ENCODE measurements at places on chromosomes 7 and 10.

DNA sequence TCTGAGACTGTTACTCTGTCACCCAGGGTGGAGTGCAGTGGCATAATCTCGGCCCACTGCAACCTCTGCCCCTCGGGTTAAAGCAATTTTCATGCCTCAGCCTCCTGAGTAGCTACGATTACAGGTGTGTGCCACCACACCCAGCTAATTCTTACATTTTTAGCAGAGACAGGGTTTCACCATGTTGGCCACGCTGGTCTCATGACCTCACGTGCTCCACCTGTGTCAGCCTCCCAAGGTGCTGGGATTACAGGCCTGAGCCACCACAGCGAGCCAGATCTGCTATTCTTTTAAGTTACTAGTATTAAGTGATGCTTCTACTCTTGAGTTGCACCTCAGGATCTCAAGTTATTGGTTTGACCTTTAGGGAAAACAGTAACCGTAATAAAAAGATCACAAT is 23.0 kb upstream of the KMT2E start:
- no peak for DNase-seq

DNA sequence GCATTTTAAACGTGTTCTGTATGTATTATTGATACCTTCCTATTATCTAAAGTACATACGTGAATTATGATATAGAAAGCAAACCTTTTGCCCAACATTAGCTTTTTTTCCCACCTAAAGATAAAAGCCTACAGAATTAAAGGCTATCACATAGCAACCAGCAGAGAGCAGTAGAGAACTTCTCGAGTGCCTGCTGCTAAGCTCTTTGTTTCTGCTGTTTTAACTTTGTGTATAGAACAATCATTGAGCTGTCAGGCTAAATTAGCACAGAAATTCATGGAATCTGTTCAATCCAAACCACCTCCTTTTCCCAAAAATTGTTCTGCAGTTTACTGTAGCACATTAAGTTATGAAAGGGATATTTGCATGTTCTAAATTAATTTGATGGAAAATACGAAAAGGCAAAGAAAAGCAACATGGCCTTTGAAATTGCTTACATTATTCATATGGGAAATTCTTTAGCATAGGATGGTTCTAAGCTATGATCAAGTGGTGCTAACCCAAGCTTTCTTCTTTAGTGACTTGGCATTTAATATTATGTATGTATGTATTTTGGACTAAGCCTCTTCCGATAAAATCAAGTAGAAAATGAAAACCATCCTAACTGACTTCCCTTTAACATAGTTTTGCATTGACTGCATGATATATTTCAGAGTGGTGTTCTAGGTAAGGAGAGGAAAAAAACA is 1288.5 kb downstream of the GATA3 start:
- DNase-seq: peak; percentile 45

- DNase-seq: no peak
Measured at GRCh38 chr7:5541087-5541992, 117.7 kb upstream of the TNRC18 start.

DNA sequence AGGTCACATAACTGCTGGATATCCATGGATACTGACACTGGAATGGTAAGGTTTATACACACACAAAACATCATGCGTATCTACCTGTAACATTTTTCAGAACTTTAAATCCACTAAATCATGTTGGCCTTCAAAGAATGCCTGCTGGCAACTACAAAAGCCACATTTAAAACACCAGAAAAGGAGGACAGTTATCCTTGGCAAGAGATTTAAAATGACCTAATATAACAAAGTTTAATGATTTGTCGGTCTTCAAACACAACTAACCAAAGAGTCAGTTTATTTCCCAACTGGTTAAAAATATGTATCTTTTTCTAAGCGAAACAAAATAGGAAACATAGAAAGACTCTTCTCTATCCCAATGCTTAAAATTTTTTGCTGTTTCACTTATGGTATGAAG is 24.0 kb downstream of the WAPL start:
- no peak for DNase-seq

- DNase-seq: no peak
Measured at GRCh38 chr7:143265017-143265693, 1.9 kb downstream of the GSTK1 start.

DNA sequence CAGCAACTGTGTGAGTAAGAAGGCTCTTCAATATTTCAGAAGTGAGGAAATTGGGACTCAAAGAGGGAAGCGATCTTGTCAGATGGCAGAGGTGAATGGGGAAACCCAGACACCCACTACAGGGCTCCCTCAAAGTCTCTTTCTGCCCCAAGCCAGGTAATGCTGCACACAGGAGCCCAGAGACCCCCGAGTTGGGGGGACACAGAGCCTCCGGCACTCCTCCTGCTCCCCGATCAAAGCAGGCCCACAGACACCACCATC is 139.4 kb downstream of the TNS3 start:
- DNase-seq: no peak

DNA sequence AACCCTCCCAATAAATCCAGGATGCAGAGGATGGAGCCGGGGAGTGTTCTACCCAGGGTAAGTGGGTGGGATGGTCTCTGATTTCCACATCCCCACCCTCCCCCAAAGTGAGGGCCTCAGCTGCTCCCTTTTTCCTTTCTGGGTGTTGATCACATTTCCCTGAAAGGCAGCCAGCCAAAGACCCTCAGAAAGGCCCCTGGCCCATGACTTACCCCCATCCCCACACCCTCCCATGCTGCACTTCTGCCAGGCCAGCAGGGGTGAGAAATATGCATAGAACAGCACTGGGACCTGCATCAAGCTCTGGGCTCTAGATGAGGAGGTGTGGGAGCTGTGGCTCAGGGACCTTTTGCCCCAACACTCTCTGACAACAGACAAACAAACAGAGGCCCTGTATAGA is 927.3 kb upstream of the ZNF722 start:
- DNase-seq: no peak

DNA sequence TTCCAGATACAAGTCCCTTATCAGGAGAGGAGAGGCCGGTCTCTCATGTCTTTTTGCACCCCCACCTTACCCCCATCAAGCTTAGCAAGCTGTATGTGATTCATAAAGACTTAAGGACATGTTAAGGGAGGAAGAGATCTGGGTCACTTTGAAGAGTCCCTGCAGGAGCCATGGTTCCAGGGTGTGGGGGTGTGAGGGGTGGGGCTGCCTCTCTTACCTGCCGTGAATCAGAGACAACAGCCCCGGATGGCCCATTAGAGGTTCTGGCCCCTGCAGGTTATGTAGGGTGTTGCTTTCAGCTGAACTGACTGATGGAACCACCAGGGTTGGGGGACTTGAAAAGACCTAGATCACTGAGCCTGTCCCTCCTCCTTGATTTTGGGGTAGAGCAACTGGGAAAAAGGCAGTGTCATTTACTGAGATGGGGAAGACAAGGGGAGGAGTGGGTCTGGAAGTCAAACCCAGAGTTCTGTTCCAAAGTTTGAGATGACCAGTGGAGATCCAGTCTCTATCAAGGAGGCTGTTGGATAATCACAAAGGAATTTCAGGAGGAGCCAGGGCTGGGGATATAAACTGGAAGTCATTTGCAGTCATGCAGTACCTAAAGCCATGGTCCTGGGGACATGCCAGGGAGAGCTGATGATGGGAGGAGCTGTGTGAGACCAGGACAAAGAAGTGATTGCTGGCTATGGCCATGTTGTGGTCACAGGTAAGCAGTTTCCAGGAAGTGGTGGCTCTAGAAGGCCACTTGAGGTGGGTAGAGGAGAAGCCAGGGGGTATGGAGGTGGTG is 23.1 kb downstream of the ADAMTS14 start:
- DNase-seq: no peak

DNA sequence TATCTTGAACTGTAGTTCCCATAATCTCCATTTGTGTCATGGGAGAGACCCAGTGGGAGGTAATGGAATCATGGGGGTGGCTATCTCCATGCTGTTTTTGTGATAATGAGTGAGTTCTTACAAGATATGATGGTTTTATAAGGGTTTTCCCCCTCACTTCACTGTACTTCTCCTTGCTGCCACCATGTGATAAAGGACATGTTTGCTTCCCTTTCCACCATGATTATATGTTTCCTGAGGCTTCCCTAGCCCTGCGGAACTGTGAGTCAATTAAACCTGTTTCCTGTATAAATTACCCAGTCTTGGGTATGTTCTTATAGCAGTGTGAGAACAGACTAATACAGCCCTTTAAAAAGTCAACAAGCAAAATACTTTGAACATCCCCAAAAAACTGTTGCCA is 427.7 kb downstream of the HTR7 start:
- DNase-seq: no peak

GRCh38 chr7:132899833-132900232 is 182.1 kb downstream of the CHCHD3 start:
- no peak for DNase-seq

DNA sequence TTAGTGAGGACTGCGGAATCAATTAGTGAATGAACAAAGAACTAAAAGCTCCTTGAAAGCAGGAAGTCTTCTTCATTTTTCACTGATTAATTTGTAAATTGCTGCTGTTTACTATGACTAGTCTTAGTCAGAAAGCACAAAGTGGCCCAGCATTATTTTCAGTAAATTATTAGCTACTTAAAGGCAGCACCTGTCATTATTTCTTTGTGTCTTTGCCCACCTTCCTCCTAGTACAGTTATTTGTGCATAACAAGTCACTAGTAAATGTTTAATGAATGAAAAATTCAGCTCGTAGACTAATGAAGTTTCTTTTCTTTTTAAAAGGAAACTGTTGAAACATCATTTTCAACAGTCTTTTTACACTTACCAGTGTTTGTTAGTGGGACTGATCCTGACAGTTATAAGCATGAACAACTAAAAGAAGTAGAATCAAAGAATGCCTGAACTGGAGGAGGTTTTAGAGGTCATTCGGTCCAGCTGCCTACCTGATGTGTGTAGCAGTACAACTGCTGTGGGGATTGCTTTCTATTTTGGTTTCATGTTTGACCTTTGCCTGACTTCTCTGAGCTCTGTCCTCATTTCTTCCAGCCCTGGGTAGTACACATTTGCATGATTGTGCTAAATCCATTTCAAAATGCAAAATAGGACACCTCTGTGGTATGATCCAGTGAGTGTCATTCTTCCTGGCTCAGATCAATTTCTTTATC is 140.0 kb upstream of the PHYHIPL start:
- no peak for DNase-seq

DNA sequence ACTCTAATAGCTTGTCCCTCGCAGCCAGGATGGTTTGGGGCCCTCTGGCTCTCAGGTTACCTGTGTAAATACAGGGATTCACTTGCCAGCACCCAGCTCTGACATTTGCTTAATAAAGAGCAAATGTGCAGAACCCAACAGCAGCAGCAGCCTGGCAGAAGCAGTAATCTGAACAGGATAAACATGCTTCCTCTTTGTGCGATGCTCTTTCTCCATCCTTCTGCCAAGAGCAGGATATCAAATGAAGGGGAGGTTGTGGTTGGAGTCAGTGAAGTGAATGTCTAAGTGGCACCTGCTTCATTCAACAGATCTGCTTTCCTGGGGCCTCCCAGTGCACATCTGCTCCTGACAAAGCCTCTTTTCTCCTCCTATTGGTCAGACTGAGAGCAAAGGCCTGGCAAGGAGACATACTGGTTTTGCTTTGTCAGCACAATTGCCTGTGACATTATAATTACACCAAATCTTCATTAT is 130.3 kb downstream of the NRF1 start:
- peak; percentile 71 for DNase-seq

DNA sequence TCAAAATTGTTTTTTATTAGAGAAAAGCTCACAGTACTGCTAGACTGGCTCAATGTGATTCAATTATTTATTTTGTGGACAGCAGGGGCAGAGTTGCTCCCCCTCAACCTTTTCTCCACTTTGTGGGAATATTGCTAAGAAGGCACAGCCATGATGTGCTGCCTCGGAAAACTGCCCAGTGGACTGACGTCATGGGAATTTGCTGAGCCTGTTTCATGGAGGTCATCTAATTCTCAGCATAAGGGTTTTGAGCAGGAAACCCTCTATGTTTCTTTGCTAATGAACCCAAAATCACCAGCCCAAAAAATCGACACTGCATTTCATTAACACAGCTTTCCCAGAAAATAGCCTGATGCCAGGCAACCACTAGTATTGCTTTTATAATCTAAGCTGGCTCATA is 228.8 kb upstream of the FAM3C start:
- DNase-seq: no peak

GRCh38 chr7:92192326-92192725 is 13.4 kb upstream of the LRRD1 start:
- no peak for DNase-seq

DNA sequence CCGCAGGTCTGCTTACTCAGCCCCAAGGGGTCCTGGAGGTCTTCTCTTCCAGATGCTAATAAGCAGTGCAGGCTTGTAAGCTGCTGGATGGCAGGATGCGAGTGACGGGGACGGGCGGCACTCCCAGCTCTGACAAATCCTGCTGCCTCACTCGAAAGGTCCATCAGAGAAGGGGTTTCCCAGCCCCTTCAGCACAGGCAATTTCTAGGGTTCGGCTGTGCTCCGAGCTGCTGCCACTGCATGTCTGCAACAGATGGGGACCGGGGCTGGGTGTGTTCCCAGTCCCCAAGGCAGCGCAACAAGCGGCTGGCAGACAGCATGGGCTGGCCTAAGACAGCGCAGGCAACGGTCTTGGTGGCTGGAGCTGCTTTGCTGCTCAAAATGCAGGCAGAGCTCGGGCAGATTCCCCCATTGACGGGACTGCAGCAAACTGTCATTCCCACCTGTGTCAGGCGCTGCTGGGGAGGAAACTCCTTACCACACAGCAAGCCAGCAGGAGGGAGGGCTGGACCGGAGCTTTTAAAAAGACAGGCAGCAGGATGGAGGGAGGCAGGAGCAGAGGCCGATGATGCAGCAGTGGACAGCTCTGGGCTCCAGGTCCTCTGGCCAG is 62.4 kb downstream of the PRKAG2 start:
- DNase-seq: no peak

DNA sequence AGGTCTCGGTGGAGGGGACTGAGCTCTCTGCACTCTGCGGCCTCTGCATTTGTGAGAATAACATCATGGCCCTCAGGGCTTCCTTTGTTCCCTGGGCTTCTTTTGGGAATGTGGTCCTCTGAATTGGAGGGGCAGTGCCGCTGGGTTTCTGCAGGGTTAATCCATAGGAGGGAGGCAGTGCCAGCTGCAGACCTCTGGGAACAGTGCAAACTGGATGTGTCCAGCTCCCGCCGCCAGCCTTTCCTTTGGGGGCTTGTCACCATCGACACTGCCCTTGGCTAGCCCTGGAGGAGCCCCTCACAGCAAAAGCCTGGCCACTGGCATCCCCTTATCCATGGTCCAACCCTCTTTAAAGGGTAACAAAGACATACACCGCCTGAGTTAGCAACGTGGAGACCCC is 174.0 kb downstream of the WDR37 start:
- DNase-seq: no peak

Data from KBM-7 (cell line).